ENCODE measurements at places on chromosomes 12 and 14. TPM values are rescaled to one million over a fixed set of nuclear protein-coding genes. Genes with fewer than 3 reads are reported as not detected.

Gene SLCO1A2
- polyA plus RNA-seq = not detected

Gene DNAI7
- polyA plus RNA-seq = 0.41 TPM

Gene KRT78
- polyA plus RNA-seq = 0.98 TPM

Gene SIRT4
- polyA plus RNA-seq = 0.93 TPM

Gene DIO2
- polyA plus RNA-seq = 0.09 TPM

Gene WNT1
- polyA plus RNA-seq = not detected

Gene ARHGAP9
- polyA plus RNA-seq = 33.6 TPM

Gene CACNA1C
- 0.72 TPM for polyA plus RNA-seq
